NCI-H524 (cell line): ENCODE measurements at places on chromosomes 12 and 14.

GRCh38 chr12:64352181-64352580 is 38.4 kb downstream of the C12orf56 start:
- no peak for DNase-seq

GRCh38 chr12:3113671-3114325 is 36.6 kb downstream of the TSPAN9 start:
- peak; percentile 69 for DNase-seq

GRCh38 chr12:75508159-75508558 is 3.2 kb downstream of the KRR1 start:
- DNase-seq: no peak

- peak; percentile 58 for DNase-seq
Observed at GRCh38 chr12:31362759-31363415, 36.9 kb upstream of the SINHCAF start.

GRCh38 chr12:3350432-3350831 is 140.6 kb upstream of the PRMT8 start:
- DNase-seq: no peak

DNA sequence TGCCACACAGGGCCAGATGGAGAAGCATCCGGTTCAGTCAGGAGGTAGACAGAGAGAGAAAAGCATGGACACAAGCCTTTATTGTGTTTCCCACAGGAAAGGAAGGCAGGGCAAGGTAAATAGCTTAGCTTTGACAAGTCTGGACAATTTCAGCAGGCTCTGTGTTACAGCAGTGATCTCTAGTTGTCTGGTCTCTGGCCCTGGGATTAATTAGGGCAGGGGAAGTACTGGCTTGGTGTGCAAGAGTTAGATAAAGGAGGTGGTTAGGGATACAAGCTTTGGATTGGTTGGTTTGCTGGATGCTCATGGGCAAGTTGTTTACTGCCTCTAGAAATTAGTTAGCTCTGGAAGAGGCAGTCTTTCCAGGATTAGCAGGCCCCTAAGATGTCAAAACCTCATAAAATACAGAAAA is 15.1 kb upstream of the NGDN start:
- DNase-seq: no peak

DNA sequence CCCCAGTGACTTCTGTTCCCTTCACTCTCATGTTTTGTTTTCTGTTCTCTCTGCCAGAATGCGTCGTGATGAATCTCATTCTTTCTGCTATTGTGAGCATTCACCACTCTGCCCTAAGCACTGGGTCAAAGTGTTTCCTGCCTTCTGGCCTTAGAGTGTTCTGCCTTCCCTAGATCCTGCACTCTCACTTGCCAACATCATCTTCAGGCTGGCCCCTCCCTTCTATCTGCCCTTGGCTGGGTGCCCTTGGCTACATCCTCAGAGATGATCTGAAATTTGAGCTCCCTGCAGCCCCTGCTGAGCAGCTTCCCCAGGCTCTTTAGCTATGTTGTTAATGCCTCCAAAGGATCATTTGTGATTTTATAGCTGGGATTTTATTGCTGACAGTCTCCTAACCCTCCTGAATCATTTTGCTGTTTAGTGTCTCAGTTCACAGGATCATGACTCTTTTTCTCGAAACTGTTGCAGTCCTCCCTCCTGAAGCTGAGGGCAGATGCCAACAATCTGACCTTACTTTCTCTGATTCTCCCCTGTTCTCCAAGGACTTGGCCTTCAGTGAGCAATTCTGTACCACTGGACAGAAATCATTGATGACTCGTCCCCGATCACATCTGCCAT is 4.5 kb downstream of the DHRS2 start:
- peak; percentile 98 for DNase-seq

- DNase-seq: no peak
Observed at GRCh38 chr12:29072631-29073030, 76.4 kb upstream of the FAR2 start.

GRCh38 chr12:128909653-128910052 is 56.4 kb downstream of the GLT1D1 start:
- DNase-seq: no peak

- DNase-seq: peak; percentile 96
Observed at GRCh38 chr14:37594238-37594970, 645 bp downstream of the FOXA1 start.

DNA sequence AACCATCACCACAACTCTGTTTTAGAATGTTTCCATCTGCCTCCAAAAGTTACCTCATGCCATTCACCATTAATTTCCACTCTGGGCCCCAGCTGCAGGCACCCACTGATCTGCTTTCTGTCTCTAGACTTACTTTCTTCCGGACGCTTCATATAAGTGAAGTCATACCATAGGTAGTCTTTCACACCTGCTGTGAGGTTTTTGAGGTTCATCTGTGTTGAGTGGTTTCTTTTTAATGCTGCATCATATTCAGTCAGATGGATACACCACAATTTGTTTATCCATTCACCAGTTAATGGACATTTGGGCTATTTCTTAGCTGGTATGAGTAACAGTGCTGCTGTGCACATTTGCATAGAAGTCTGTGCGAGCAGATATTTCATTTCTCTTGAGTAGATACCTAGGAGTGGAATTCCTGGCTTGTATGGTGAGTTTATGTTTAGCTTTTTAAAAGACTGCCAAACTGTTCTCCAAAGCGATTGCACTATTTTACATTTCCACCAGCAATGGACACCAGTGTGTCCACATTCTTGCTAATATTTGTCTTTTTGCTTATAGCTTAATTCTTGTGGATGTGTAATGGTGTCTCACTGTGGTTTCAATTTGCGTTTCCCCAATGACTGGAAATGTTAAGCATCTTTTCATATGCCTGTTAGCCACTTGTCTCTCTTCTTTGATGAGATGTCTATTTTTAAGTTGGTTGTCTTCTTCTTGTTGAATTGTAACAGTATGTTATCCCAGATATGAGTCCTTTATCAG is 48.3 kb downstream of the ZFYVE21 start:
- no peak for DNase-seq

DNA sequence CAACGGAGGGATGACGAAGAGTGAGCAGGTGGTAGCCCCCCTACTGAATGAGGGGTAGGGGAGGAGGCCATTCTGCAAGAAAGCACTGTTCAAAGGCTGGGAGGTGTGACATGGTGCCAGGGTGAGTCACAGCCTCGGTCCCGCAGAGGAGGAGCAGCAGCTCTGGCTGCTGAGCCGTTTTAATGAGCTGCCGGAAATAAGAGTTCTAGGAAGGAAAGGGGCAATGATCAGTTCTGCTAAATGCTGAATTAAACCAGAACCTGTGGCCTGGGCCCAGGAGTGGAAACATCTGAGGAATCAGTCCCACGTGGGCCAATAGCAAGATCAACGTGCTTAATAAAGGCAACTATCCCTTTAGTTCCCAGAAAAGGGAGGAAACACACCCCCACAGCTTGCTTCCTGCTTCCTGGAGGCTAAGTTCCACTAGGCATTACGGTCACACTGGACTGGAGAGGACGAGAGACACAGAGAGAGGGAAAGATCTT is 3.6 kb downstream of the ABCD4 start:
- no peak for DNase-seq

DNA sequence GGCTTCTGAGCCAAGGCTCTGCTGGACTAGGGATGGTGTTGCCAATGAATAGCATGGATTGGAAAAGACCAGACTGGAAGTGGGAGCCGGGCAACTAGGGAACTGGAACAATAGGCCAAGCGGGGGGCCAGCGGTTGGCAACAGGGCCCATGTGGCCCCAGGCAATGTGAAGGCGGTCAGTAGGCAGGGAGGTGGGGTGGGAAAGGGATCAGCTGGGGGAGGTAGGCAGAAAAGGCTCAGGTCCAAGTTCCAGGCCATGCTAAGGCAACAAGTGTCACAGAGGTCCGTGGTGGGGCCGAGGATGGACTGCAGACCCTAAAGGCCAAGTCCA is 14.9 kb upstream of the MLXIP start:
- DNase-seq: no peak

DNA sequence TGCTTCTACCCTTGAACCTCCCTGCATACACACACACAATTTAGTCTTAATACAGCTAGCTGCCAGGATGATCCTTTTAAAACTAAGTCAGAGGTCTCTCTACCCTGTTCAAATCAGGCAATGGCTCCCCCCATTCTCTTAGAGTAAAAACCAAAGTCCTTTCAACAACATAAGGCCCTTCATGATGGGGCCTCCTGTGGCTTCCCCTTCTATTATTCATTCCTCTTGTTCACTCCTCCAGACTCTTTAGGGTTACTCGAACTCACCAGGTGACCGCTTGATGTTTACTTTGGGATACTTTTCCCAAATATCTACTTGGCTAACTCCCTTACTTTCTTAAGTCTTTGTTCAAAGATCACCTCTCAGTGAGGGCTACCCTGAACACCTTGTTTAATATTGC is 30.4 kb downstream of the DENND5B start:
- no peak for DNase-seq

DNA sequence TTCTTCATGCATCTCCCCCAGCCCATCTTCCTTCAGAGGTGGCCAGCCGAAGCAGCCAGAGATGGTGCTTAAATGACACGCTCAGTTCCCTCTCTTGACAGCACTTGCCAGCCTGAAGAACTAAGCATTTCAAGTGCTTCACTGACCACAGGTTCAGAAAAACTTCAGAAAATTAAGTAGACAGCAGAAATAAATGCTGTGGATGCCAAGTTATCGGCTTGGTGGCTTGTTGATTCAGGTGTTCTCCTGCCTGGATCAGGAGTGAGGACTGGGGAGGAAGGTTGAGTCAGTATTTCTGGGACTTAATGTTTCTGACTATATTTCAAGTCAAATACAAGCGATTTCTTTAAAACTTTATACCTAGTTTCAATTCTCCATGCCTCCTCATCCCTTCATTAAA is 58.2 kb downstream of the CRACR2A start:
- DNase-seq: no peak

DNA sequence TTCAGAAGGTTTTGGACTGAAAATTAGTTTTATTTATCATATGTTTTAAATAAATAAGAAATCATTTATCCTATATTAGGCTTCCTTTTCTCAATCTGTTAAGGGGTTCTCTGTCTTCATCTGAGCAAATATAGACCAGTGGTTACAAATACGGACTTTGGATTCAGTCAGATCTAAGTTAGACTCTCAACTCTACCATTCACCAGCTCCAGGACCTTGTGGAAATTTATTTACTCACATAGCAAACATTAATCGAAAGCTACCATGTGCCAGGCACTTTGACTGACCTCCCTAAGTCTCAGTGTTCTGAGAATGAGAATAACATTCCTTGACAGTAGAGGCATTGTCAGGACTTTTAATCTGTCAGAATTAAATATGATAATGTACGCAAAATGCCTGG is 22.3 kb downstream of the KCNK10 start:
- no peak for DNase-seq

- peak; percentile 35 for DNase-seq
Observed at GRCh38 chr14:33432407-33433023, 493.8 kb downstream of the NPAS3 start.

- DNase-seq: peak; percentile 92
Observed at GRCh38 chr14:44149597-44149996, 357.5 kb downstream of the FSCB start.

DNA sequence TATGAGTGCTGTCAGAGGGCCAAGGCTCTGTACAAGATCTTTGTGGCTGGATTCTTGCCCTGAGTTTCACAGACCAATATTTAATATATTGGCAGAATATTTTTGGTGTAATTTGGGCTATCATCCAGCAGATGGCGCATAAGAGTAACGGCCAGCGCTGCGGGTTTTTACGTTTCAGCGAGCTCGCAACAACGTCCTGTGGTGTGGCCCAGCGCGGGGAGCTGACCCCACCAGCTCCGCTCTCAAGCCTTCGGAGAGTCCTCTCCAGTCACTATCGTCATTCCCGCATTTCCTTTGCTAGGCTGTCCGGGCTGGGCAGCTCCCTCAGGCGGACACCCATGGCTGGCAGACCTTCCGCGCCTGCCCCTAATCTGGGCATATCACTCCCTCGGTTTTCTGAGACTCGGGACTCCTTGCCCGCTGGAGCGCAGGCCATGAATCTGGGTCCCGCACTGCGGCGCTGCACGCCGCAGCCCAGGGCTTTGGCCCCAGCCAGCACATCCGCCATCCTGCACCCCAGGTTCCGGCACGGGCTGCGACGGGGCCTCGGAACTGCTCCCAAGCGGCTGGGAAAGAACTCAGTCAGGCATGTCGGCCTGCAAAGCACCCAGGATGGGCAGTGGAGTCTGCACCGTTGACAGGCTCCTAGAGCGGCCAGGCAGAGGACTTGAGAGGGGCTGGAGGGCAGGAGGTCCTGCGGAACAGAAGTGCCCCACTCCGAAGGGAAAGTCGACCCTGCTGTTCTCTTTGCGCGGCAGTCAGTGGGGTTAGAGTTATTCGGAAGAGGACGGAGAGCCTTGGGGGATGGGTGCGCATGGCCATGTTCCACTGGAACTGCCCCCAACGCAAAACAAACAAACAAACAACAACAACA is 18.4 kb downstream of the OLR1 start:
- DNase-seq: peak; percentile 54

GRCh38 chr12:1778911-1779310 is 41.5 kb upstream of the LRTM2 start:
- DNase-seq: no peak

- DNase-seq: no peak
Observed at GRCh38 chr12:56462565-56462964, 5.8 kb upstream of the SPRYD4 start.

DNA sequence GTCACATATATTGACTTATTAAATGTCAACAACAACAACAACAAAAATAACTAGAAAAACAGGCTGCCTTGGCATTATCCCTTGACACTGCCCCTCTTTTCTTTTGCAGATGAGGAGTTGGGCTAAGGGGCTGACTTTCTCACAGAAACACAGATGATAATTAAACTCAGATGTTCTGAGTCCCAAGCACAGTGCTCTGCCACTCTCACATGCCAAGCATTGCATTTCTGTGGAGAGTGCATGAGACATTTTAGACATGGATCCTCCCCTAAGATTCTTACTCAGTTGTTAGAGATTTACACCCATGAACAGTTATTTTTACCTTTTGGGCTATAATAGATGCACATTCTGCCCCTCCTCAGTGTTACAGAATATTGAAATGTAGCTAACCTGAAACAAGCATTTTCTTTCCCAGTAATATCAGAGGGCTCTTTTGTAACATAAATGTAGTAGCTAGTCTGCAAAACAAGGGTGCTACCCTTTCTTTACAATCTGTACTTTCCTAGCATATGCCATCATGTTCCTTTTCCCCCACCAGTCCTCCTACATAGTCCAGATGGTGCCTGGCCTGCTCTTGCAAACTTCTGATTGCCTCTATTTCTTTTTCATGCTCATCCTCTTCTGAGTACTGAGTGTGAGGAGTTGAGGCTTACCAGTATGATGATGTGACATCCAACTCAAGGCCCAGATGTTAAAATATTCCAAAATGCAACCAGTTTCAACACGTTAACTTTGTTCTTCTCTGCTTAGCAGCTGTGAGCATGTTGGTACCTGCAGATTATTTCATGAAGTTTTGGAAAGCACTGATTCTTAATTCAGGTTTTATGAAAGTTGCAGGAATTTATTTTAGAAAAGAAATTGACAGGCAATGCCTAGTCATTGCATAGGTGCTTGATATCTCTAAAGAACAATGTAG is 125.0 kb upstream of the ATP2B1 start:
- DNase-seq: no peak

GRCh38 chr14:102872020-102872419 is 50.4 kb upstream of the AMN start:
- no peak for DNase-seq

DNA sequence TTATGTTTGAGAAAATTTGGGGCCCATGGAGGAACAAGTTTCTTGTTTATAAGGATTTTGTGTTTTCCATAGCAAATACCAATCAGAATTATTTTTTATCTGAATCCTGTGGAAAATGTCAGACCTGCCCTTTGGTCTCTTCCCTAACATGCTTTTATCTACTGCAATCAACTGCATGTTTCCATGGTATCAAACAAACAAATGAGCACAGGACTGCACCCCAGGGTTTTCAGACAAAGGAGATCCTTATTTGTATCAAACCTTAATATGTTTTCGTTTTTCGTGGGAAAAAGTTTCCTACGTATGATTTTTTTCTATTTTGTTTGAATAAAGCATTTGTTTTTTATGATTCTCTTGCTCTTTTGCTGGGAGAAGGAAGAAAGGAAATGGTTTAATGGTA is 91.1 kb downstream of the GPR135 start:
- DNase-seq: no peak
